Stimulated activated CD8-positive, alpha-beta memory T cell treated with anti-CD3 and anti-CD28 coated beads, Interleukin-15, amount 100 ng/mL, for 48 hours (primary cell): ENCODE measurements at places on chromosomes 4 and X.
A peak's percentile ranks its signal among the peaks of the same experiment; 100 is the strongest.

- DNase-seq: no peak
Observed at GRCh38 chrX:110395877-110396276, 37.2 kb downstream of the RTL9 start.

- peak; percentile 28 for DNase-seq
Observed at GRCh38 chr4:81913427-81913879, 441.7 kb upstream of the RASGEF1B start.

- DNase-seq: no peak
Observed at GRCh38 chrX:20802036-20802435, 535.3 kb upstream of the RPS6KA3 start.

DNA sequence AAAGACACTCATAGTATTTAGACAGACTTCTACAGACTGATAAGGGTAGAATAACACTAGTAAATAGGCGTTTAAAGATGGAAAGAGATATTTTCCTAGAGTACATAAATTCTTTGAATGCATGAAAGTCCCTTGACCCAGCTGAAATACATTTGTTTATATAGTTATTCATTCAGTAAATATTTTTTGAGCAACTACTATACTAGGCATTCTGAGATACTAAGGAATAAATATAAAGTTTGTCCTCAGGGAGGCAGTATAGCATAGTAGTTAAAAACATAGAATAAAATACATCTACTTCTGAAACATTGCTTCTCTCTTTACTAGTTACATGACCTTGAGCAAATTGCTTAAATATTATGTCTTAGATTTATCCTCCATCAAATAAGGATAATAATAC is 27.4 kb downstream of the HMGN5 start:
- DNase-seq: no peak

DNA sequence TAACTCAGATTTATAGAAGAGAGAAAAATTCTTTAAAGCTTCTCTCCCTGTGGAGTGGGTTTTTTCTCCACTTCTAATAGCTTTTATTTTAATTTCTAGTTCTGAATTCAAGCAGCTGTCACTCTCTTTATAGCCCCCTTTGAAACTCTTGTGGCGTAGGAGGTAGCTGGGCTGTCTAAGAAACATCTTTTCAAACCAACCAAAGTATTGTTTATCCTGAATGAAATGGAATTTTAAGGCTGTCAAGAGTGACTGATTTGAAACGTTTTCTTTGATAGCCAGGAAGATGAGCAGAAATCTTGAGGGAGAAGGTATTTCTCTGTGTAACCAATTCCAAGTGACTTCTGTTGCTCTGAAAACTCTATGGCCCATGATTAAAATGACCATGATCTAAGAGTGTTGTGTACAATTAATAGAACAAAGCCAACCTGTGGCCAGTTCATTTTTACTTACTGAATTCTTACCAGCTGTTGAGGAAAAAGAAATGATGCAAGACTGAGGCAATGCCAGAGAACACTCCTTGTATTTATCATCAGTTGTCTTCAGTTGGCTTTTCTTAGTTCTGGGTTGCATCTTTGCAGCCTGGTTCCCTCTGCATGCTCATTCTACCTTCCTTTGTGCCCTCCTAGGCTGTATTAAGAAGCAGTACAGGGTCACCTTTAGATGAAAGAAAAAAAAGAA is 298.4 kb downstream of the ARHGAP10 start:
- DNase-seq: no peak

- no peak for DNase-seq
Observed at GRCh38 chr4:119833611-119834010, 205.0 kb upstream of the PDE5A start.

- DNase-seq: no peak
Observed at GRCh38 chrX:30580641-30581040, 3.1 kb upstream of the TASL start.

DNA sequence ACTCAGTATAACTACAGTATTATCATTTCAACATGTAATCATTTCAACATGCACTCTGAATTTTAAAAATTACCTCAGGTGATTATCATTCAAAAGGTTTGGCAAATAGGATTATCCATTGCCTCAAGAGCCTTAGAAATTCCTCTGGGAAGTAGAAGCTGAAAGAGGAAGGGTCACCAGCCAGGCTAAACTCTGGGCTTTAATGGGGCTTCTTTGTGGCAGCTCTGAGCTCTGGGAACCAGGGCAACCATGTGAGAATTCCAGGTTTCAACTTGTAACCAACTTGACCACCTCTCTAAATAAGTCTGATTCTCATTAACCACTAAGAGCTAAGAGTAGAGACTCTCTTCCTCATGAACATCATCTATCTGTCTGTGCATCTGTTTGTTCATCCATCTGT is 117.2 kb upstream of the MED14 start:
- DNase-seq: no peak

DNA sequence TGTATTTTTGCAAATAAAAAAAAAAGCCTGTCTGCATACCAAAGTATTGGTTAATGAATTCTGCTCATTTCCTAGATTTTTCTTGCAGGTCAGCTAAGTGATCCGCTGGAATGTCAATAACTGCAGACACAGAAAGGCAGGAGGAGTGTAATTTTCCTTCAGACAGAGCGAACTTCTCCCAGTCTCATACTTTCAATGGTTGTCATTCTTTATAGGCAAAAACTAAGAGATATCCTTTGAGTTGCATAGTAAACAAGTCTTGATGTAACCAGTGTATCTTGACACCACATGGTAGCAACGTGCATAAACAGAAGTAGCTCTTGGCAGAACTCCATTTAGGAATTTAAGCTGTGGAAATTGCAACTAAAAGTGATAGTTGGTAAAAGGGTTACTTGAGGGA is 8.2 kb downstream of the CAPN6 start:
- no peak for DNase-seq

- no peak for DNase-seq
Observed at GRCh38 chrX:53481093-53481492, 46.9 kb upstream of the HSD17B10 start.

GRCh38 chr4:176601124-176601523 is 191.6 kb downstream of the VEGFC start:
- no peak for DNase-seq

- DNase-seq: no peak
Observed at GRCh38 chr4:78293348-78293747, 236.2 kb downstream of the FRAS1 start.

- DNase-seq: no peak
Observed at GRCh38 chr4:113435893-113436292, 325.6 kb downstream of the CAMK2D start.

DNA sequence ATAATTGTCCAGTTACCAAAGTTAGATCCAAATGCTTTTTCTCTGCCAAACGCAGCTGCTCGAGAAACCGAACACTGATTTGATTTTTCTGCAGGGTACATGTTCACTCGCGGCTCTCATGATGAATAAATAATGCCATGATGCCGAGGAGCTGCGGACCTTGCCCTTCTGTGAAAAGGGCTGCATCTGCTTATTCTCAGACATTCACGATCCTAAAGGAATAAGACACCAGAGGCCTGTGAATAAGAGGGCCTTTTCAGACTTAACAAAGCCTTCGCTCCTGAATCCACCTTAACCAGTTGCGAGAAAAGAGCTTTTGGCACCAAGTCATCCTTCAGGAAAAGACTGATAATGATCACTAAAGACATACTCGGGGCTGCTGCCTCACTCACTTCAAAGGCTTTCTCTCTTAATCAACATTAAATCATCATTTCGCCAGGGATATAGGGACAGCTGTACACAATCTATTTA is 147.5 kb downstream of the FBXO8 start:
- DNase-seq: no peak

DNA sequence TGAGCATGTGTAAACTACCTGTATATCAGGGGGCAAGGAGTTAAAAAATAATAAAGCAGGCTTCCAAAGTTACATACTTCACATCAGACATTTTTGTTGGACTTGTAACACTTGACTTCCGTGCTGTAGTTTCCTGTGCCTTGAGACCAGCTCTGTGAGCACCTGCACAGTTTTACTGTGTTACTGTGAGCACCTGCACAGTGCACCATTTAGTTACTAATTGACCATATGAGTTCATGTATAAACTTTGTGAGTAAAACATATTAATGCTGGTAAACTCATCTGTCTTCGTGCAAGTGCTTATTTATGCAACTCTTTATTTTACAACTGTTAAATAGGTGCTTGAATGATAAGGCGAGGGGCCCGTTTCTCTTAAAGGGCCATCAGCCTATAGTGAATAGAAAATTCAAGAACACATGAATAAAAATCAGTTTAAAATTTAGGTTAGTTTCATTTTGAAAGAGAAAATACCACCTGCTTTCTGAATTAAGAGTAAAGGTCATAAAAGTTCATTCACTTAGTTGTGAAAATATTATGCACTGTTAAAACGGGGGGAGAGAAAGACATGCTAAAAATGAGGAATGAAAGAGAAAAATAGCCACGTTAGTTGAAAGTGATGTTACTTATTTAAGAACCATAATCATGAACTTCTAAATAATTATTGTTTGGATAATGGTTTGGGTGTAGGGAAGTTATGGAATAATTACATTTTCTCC is 42.4 kb downstream of the USP9X start:
- DNase-seq: no peak

GRCh38 chr4:6573551-6573950 is 1.4 kb upstream of the MAN2B2 start:
- DNase-seq: no peak

DNA sequence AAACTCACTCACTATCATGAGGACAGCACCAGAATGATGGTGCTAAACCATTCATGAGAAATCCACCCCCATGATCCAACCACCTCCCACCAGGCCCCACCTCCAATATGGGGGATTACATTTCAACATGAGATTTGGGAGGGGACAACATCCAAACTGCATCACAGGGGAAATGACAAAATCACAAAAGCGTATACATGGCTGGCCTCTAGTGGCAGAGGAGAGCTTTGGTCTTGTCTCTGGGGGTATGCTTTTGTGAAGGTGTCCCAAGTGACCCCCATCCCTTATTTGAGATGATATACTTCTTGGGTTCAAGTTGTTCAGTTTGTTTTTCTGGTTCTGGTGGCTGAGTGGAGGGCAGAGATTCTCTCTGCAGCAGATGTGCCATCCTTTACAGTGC is 8.5 kb upstream of the SETD7 start:
- no peak for DNase-seq
